Hematopoietic multipotent progenitor cell treated with erythropoietin and hydrocortisone succinate and interleukin-3 and kit ligand, for 4 days (in vitro differentiated cells): ENCODE measurements at places on chromosomes 13 and 19.

- DNase-seq = no peak
These were observed 382.9 kb downstream of the KLF12 start for GRCh38 chr13:73751290-73751689.

- DNase-seq = no peak
These were observed 5.0 kb upstream of the EML2 start for GRCh38 chr19:45643927-45644771.

DNA sequence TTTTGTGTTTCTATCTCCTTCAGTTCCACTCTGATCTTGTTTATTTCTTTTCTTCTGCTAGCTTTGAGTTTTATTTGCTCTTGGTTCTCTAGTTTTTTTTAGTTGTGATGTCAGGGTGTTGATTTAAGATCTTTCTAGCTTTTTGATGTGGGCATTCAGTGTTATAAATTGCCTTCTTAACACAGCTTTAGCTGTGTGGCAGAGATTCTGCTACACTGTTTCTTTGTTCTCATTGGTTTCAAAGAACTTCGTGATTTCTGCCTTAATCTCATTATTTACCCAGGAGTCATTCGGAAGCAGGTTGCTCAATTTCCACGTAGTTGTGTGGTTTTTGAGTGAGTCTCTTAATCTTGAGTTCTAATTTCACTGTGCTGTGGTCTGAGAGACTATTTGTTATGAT, 251.7 kb upstream of the HTR2A start:
- no peak for DNase-seq

- DNase-seq = no peak
These were observed 536.4 kb downstream of the IRS2 start for GRCh38 chr13:109249780-109250528.

DNA sequence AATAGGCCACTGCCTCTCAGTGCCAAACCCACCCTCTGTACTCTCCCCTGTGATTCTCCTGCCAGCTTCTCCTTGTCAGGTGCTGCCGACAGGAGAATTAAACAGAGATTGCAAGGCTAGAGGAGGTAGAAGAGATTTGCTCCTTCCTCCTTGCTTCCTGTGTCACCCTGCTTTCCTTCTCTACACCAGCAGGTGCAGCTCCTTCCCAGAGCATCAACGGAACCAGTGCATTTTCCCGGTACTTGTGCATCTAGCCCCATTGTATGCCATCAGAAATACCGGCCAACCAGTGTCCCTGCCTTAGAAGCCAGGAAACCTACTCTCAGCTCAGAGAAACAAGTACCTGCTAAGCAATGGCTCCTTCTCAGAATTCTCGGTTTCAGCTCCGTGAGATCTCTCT, 253.2 kb downstream of the SUCLA2 start:
- no peak for DNase-seq

DNA sequence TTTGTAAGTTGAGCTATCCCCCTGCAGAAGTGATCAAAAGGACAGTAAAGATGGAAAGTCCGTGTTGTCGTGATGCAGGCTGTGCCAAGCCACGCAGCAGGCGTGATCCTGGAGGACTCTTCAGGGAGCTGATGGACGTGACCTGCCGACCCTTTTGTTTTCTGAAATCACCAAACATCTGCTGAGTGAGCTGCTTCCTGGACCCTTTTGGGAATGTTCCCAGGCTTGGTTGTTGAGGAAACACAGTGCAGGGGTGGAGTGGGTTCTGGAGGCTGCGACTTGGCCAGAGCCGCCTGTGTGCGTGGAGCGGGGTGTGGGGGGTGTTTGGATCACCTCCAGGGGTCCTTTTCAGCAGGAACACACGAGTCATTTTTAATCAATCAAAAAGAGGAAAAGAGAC, 15.4 kb upstream of the CPAMD8 start:
- no peak for DNase-seq

GRCh38 chr13:48644141-48644540, 9.6 kb upstream of the CYSLTR2 start:
- no peak for DNase-seq

- no peak for DNase-seq
These were observed 892.3 kb downstream of the OLFM4 start for GRCh38 chr13:53920916-53921315.

- DNase-seq = peak; percentile 79
These were observed 6.2 kb downstream of the ZC3H4 start for GRCh38 chr19:47107202-47107952.

DNA sequence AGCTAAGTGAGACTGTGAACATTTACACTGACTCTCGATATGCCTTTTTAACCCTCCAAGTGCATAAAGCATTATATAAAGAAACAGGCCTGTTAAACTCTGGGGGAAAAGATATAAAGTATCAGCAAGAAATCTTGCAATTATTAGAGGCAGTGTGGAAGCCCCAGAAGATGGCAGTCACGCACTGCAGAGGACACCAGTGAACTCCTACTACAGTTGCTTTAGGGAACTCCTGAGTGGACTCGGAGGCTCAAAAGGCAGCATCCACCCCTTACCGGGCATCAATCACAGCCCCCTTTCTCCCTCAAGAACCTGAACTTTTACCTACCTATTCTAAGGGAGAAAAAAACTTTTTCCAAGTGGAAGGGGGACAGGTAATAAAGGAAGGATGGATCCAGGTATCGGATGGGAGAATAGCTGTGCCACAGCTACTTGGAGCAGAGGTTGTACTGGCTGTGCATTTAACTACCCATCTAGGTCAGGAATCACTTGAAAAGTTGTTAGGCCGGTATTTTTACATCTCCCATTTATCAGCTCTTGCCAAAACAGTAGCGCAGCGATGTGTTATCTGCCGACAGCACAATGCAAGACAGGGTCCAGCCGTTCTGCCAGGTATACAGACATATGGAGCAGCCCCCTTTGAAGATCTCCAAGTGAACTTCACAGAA, 80.1 kb downstream of the ZNF486 start:
- peak; percentile 45 for DNase-seq

GRCh38 chr19:47509973-47510372, 4.9 kb downstream of the NAPA start:
- DNase-seq = no peak

DNA sequence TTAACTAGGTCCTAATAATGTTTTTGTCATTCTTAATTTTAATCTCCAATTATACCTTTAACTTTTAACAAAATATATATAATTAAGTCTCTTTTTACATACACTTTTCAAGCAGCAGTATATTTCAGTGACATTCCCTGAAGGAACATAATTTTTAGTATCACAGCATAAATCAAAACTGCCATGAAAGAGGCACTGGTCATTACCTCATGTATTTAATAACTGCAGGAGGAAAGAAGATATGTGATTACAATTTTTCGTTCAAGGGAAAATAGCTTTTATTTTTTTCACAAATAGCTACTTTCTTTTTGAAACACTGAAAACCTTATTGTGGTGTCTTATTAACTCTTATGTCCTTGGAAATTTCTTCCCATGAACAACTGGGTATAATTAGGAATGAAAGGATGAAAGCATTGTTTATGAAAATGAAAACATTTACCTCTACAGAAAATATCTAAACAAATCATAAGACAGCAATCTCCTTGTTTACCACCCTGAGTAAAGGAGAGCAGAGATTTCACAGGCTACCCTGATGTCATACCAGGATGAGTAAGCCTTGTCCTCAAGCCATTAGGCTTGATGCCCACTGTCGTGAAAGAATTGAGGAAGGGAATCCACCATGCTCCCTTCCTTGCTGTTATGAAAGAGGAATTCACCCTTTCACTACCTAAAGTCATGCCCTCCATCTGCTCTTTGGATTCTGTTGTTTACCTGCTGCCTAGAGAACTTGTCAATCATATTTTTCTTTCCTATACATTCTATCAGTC, 877.2 kb upstream of the PCDH20 start:
- DNase-seq = no peak
